Glutamatergic neuron (in vitro differentiated cells): ENCODE measurements at places on chromosomes 6 and 20. TPM values are rescaled to one million over a fixed set of nuclear protein-coding genes. Genes with fewer than 3 reads are reported as not detected.

- H3K36me3 ChIP-seq: no peaks in the 10 kb centered on the region
- no peak overlapping the region for H3K4me3 ChIP-seq
These were observed 69.7 kb upstream of the TBC1D7 start for GRCh38 chr6:13398069-13398381.

DNA sequence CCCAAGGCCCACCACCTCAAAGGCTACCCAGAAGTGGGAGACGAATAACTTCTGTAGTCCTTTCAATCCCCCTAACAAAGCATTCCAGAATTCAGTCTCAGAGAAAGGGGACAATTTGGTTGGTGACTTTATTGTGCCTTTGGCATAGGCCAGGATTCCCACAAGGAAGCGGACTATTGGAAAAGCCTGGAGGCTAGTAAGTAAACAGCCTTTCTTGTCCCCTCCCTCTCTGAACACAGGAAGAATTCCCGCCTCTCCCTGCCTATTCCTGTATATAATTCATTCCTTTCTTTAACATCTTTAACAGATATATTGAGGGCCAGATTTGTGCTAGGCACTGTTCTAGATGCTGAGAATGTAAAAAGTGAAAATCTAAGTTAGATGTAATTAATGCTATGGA is 36.1 kb downstream of the RNF8 start:
- no peaks in the 10 kb centered on the region for H3K36me3 ChIP-seq
- no peak overlapping the region for H3K27ac ChIP-seq
- H3K4me1 ChIP-seq: peaks cover 5% of the 10 kb centered on the region
- no peaks in the 10 kb centered on the region for H3K27me3 ChIP-seq
- no peak overlapping the region for H3K4me3 ChIP-seq

Gene FOXF2
- 0.71 TPM for total RNA-seq

GRCh38 chr6:43436577-43437282 is 9.4 kb downstream of the ABCC10 start:
- H3K27me3 ChIP-seq: peaks cover 2% of the 10 kb centered on the region
- H3K4me3 ChIP-seq: no peak overlapping the region
- peak overlapping the region; percentile 48 for H3K27ac ChIP-seq
- DNase-seq: no peak
- peaks cover 2% of the 10 kb centered on the region for H3K36me3 ChIP-seq

DNA sequence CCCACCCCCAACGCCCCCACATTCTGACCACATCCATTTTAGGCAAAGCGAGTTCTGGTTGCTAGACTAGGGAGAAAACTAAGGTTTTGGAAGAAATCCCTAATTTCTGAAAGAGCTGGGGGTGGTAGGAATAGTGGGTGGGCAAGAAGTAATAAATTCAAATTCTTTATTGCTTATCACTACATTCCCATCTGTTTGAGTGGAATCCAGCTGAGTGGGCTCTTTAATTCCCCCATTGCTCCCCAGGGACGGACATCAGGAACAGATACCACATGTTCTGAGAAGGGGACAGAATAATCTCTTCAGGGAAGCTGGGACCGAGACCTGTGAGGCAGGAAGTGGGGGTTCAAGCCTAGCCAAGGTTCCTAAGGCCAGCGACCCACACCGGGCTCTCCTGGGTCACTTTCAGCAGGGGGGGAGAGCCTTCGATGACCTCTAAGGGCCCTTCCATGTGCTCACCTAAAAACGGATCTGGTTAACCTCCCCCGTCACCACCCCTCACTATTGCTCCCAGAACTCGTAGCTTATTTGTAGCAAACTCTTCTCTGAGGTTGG is 42.3 kb upstream of the MRPS10 start:
- no peak overlapping the region for H3K27ac ChIP-seq
- H3K4me3 ChIP-seq: no peak overlapping the region
- peaks cover 4% of the 10 kb centered on the region for H3K4me1 ChIP-seq
- H3K36me3 ChIP-seq: no peaks in the 10 kb centered on the region
- DNase-seq: no peak
- peaks cover 8% of the 10 kb centered on the region for H3K27me3 ChIP-seq

DNA sequence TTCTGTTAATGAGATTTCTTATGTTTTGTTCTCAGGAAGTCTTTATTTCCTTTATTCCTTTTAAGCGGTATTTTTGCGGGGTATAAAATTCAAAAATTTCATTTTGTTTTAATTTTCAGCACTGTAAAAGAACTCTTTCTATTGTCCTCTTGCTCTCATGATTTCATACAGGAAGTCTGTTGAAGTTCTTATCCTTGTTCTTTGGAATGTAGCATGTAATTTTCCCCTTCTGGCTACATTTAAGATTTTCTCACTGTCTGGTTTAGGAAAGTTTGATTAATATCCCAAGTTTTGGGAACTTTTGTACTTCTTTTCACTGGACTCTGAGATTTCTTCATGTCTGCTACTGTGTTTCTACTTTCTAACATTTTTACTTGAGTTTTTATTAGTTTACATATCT is 581.4 kb upstream of the GJE1 start:
- H3K27ac ChIP-seq: no peak overlapping the region
- no peaks in the 10 kb centered on the region for H3K27me3 ChIP-seq
- H3K4me1 ChIP-seq: no peaks in the 10 kb centered on the region
- no peak overlapping the region for H3K4me3 ChIP-seq
- DNase-seq: no peak
- H3K36me3 ChIP-seq: peaks cover 5% of the 10 kb centered on the region

GRCh38 chr6:11659757-11660156 is 118.8 kb downstream of the ADTRP start:
- H3K36me3 ChIP-seq: peaks cover 6% of the 10 kb centered on the region
- no peak overlapping the region for H3K27ac ChIP-seq
- H3K4me3 ChIP-seq: no peak overlapping the region
- peaks cover 5% of the 10 kb centered on the region for H3K27me3 ChIP-seq
- DNase-seq: no peak

Gene CLIC5
- not detected for total RNA-seq

DNA sequence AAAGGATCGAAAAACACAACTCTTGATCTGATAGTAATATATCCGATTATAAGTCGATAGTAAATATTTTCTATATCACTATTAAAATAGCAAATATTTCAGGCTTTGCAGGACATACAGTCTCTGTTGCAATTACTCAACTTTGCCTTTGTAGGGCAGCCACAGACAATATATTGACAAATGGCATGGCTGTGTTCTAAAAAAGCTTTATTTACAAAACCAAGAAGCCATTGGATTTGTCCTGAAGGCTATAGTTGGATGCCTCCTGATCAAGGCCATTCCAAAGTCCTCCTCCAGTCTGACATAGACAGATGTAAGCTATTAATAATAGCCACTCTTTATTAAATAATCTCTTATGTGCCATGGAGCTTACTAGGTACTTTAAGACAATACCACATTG is 5.9 kb downstream of the OCSTAMP start:
- H3K27ac ChIP-seq: no peak overlapping the region
- H3K4me3 ChIP-seq: no peak overlapping the region
- H3K36me3 ChIP-seq: no peaks in the 10 kb centered on the region
- peaks cover 2% of the 10 kb centered on the region for H3K27me3 ChIP-seq
- no peaks in the 10 kb centered on the region for H3K4me1 ChIP-seq

Gene DNAH8
- total RNA-seq: not detected

GRCh38 chr6:4287811-4288244 is 152.5 kb upstream of the ECI2 start:
- peaks cover 4% of the 10 kb centered on the region for H3K36me3 ChIP-seq
- no peak overlapping the region for H3K27ac ChIP-seq
- H3K4me3 ChIP-seq: no peak overlapping the region
- DNase-seq: no peak
- peaks cover 4% of the 10 kb centered on the region for H3K27me3 ChIP-seq

DNA sequence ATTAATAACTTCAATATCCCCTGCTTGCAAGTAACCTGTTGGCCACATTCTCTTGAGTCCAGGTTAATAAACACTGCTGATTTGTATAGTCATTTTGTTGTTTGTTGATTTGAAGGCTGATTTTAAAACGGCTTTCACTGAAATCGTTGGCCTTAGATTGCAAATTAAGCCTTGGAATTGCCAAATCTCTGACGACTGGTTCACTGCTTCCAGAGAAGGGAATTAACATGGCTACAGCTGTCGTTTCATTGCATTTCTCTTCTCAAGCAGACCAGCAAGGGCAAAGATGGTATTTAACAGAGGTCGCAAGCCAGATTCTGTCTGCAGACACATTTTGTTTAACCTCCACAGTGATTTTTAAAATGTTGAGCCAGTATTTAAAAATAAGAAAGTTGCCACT is 470.9 kb downstream of the TFAP2A start:
- no peaks in the 10 kb centered on the region for H3K4me1 ChIP-seq
- DNase-seq: no peak
- H3K27ac ChIP-seq: no peak overlapping the region
- no peaks in the 10 kb centered on the region for H3K36me3 ChIP-seq
- no peak overlapping the region for H3K4me3 ChIP-seq

GRCh38 chr20:1663917-1664316 is 6.3 kb upstream of the SIRPG start:
- peaks cover 4% of the 10 kb centered on the region for H3K27me3 ChIP-seq
- no peak for DNase-seq
- peak overlapping the region; percentile 24 for H3K27ac ChIP-seq
- no peak overlapping the region for H3K4me3 ChIP-seq
- peaks cover 2% of the 10 kb centered on the region for H3K4me1 ChIP-seq

Gene SIRPA
- 0.34 TPM for total RNA-seq

GRCh38 chr20:58449681-58450221 is 60.7 kb downstream of the VAPB start:
- peak overlapping the region; percentile 75 for H3K27ac ChIP-seq
- peaks cover 48% of the 10 kb centered on the region for H3K4me1 ChIP-seq

Gene DOK5
- total RNA-seq: 30.8 TPM

DNA sequence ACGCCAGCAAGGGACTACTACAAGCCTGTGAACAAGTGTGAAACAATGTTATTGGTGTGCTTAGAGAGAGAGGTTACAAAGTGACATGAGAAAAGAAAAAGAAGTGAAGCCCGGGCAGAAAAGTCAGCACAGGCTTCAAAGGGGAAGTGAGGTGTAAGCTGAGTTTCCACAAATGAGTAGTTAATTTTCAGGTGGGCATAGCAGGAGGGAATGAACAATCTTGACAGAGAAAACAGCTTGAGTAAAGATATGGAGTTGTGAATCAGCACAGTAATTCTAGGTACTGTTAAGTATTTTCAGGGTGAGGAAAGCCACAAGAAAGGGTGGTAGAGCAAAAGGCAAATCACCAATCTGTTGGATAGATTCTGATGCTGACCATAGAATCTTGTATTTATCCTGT is 4.3 kb downstream of the KCNQ5 start:
- DNase-seq: no peak
- H3K4me1 ChIP-seq: peaks cover 3% of the 10 kb centered on the region
- no peak overlapping the region for H3K4me3 ChIP-seq

Gene HUS1B
- total RNA-seq: 1.1 TPM

- H3K4me3 ChIP-seq: no peak overlapping the region
- H3K36me3 ChIP-seq: no peaks in the 10 kb centered on the region
- H3K27ac ChIP-seq: no peak overlapping the region
- peaks cover 3% of the 10 kb centered on the region for H3K4me1 ChIP-seq
- no peak for DNase-seq
These were observed 8.3 kb upstream of the NCOA3 start for GRCh38 chr20:47493175-47493962.

DNA sequence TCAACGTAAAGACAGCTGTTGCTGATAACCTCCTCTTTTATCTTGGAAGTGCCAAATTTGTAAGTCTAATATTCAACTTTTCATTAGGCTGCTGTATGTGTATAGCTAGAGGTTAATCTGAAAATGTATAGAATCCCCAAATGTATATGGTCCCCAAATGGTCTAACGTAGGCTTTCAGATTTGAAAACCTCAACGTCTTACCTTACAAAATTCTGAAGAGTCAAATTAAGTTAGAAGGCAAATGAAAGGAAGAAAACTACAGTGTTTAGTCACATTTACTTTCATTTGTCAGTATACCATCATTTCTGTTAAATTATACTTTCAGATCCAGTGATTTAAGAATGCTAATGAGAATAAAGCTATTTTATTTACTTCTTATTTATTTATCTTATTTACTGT is 256.9 kb downstream of the ARHGAP18 start:
- H3K36me3 ChIP-seq: no peaks in the 10 kb centered on the region
- DNase-seq: no peak
- no peaks in the 10 kb centered on the region for H3K4me1 ChIP-seq
- no peak overlapping the region for H3K4me3 ChIP-seq
- no peaks in the 10 kb centered on the region for H3K27me3 ChIP-seq

GRCh38 chr20:59118855-59119254 is 44.8 kb upstream of the ZNF831 start:
- no peak overlapping the region for H3K27ac ChIP-seq
- no peak for DNase-seq
- no peak overlapping the region for H3K4me3 ChIP-seq
- H3K36me3 ChIP-seq: no peaks in the 10 kb centered on the region
- H3K4me1 ChIP-seq: no peaks in the 10 kb centered on the region

Gene FAM209B
- total RNA-seq: not detected

- no peak overlapping the region for H3K4me3 ChIP-seq
- no peaks in the 10 kb centered on the region for H3K4me1 ChIP-seq
- H3K36me3 ChIP-seq: no peaks in the 10 kb centered on the region
- no peaks in the 10 kb centered on the region for H3K27me3 ChIP-seq
- no peak overlapping the region for H3K27ac ChIP-seq
- DNase-seq: no peak
These were observed 27.1 kb downstream of the SAMHD1 start for GRCh38 chr20:36924167-36925045.

Gene SPATA25
- total RNA-seq: 1.2 TPM

DNA sequence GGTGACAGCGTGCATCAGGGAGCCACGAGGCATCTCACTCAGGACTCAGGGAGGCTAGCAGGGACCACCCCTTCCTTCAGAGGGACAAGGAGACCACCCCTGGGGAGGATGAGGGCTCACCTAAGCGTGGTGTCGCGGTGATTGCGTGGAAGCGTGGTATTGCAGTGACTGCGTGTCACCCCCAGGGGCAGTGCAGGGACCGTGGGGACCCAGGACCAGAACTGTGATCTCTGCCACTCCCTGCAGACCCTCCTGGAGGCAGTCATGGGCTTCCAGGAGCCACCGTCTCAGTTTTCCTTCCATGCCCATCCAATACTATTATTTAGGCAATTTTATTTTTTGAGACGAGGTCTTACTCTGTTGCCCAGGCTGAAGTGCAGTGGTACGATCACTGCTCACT is 147.1 kb downstream of the TAF4 start:
- peaks cover 9% of the 10 kb centered on the region for H3K36me3 ChIP-seq
- no peak overlapping the region for H3K4me3 ChIP-seq
- no peaks in the 10 kb centered on the region for H3K4me1 ChIP-seq
- H3K27me3 ChIP-seq: peaks cover 10% of the 10 kb centered on the region
- no peak overlapping the region for H3K27ac ChIP-seq
- DNase-seq: no peak

GRCh38 chr6:137845460-137845859 is 21.6 kb upstream of the TNFAIP3 start:
- DNase-seq: no peak
- H3K27me3 ChIP-seq: no peaks in the 10 kb centered on the region
- H3K36me3 ChIP-seq: no peaks in the 10 kb centered on the region
- no peaks in the 10 kb centered on the region for H3K4me1 ChIP-seq
- no peak overlapping the region for H3K4me3 ChIP-seq

Gene FNDC1
- total RNA-seq: 0.88 TPM

DNA sequence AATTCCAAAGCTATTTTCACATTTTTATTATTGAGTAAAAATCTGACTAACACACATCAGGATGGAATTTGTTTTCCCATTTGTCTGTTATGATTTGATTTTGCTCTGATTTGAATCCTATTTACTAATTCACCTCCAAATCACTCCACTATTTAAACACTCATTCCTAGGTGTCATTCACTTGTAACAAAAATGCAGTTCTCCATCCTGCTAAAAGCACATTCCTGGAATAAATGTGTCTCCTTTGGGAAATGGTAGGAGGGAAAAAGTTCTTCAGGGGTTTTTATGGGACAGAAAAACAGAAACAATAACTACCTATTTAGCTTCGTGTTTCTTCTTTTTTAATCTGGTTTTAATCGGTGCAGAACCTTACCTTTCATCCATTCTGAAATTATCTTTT is 494.1 kb upstream of the CITED2 start:
- no peaks in the 10 kb centered on the region for H3K36me3 ChIP-seq
- no peak overlapping the region for H3K27ac ChIP-seq
- H3K27me3 ChIP-seq: no peaks in the 10 kb centered on the region

Gene PSORS1C2
- total RNA-seq: 0.49 TPM
